ENCODE measurements at places on chromosomes 2 and 18. TPM values are rescaled to one million over a fixed set of nuclear protein-coding genes. Genes with fewer than 3 reads are reported as not detected.
A peak's percentile ranks its signal among the peaks of the same experiment; 100 is the strongest.

The NDUFV2 gene
- 303 TPM for total RNA-seq

The TLX2 gene
- 0.10 TPM for total RNA-seq

The PROM2 gene
- total RNA-seq = 0.89 TPM

DNA sequence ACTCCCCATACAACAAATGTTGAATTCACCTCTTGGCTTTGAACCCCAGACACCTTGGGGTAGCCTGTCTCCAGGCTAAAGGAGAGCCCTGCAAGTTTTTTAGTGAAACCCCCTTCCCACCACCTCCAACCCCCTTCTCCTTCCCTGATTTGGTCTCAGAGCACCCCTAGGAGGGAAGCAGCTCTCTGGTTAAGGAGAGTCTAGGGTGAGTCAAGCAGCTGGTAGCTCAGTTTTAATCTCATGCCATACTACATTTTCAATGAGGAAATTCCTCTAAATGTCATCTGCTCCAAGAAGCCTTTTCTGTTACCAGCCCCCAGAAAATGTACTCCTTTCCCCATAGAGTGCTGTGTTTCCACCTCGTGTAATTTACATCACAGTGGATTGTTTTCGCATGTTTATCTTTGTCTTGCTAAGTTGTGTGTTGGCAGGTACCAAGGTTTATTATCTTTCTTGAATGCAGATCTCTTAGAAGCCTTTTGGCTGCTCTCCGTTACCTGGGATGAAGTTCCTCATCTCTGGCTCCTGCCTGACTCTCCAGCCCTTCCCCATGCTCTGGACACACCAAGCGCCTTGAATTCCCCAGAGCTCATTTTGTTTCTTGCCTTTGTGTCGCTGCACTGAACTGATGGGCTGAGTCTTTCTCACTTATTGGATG, 82.2 kb downstream of the ASAP2 start:
- H3K27me3 ChIP-seq = peaks cover 6% of the 10 kb centered on the region
- H3K36me3 ChIP-seq = no peaks in the 10 kb centered on the region
- no peak for DNase-seq
- no peak overlapping the region for H3K27ac ChIP-seq

DNA sequence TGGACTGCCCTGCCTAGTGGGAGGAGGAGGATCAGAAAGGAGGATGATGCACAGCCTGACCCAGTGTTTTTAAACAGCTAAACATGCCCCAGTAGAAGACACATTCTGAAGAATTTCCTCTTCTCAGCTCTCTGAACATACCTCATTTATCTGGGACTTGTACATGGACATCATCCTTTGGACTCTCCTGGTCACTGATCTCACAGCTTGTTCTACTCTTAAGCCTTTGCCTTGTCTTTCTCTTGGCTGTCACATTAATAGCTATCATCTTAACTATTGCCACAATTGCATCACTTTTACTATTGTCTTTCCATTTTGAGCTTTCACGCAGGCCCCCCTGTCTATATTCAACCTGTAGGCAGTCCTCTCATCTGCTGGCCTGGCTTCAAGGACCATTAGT, 42.0 kb upstream of the PGAP1 start:
- no peak for DNase-seq
- peaks cover 3% of the 10 kb centered on the region for H3K4me1 ChIP-seq
- H3K27me3 ChIP-seq = no peaks in the 10 kb centered on the region
- no peaks in the 10 kb centered on the region for H3K36me3 ChIP-seq
- H3K4me3 ChIP-seq = no peak overlapping the region
- no peak overlapping the region for H3K27ac ChIP-seq

GRCh38 chr2:49931241-49931640, 776.9 kb upstream of the FSHR start:
- H3K36me3 ChIP-seq = no peaks in the 10 kb centered on the region
- no peak for DNase-seq
- no peak overlapping the region for H3K4me3 ChIP-seq
- no peak overlapping the region for H3K27ac ChIP-seq

DNA sequence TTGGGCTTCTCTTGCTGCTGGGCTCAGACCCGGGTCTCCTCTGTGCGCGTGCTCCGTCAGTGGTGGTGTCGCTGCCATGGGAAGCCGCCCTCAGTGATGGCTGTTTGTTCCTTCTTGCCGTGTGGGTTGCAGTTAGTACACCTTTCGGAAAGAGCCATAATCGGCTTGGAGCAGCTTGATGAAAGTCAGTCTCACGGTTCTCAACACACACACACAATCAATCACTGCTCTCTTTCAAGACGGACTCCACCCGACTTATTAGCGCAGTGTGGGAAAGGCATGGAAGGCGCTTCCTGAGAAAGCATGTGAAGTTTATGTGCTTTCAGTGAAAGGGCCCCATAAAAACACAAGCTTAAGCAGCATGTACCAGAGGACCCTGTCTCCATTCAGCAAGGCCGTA, 64.1 kb downstream of the SOX11 start:
- no peaks in the 10 kb centered on the region for H3K4me1 ChIP-seq
- no peaks in the 10 kb centered on the region for H3K36me3 ChIP-seq
- no peak overlapping the region for H3K27ac ChIP-seq

DNA sequence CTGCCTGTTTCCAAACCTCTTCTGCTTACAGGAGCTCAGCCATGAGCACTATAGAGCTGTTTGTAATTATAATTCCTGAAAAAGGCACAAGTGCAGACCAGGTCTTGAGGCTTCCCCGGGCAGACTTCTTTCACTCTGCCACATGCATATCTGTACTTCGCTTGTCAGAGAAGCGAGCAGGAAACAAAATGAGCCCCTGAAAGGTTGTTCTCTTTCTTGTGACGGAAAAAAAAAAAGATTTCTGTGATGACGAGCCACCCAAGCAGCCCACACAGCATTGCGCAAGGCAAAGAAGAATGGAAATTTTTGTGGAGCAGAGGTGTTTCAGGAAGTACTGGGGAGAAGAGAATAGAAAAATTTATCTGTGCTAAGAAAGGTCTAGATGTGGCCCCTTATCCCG, 54.0 kb upstream of the LINC00305 start:
- H3K27ac ChIP-seq = no peak overlapping the region
- peaks cover 8% of the 10 kb centered on the region for H3K4me1 ChIP-seq
- H3K4me3 ChIP-seq = no peak overlapping the region
- DNase-seq = no peak

DNA sequence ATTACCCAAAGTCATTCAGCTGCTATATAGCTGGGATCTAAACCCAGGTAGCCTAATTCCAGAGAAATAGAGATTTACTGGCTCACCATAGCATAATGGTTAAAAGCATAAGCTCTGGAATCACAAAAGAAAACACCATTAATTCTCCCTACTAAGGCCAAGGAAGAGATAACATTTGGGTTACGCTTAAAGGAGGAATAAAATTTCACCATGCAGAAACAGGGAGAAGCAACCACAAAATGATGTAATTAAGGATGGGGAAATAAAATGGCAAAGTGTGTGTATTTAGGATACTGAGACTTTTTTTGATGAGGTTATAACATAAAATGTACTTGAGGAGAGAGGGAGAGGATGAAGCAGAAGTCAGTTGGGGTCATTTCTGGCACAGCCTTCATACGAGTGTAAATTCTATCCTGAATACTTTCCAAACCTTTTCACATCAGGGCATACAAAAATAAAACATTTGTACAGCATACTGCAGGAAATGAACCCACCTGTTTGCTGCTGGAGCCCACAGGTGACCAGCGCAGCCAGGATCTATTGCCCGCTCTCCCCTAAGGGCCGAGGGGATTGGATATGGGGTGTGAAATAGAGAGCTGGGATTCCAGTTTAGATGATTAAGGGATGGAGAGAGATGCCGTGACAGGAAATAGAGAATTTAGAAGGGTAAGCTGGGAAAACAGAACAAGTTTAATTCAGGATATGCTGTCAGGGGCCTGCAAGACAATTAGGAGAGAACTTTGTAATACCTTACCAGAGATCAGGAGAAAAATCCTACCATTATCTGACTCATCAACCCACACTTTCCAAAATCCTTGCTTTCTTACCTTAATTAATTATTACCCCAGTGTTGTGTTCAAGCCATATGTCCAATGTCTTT, 43.8 kb upstream of the SERTAD2 start:
- H3K36me3 ChIP-seq = no peaks in the 10 kb centered on the region
- H3K27me3 ChIP-seq = no peaks in the 10 kb centered on the region
- H3K4me1 ChIP-seq = peaks cover 47% of the 10 kb centered on the region
- H3K4me3 ChIP-seq = no peak overlapping the region

DNA sequence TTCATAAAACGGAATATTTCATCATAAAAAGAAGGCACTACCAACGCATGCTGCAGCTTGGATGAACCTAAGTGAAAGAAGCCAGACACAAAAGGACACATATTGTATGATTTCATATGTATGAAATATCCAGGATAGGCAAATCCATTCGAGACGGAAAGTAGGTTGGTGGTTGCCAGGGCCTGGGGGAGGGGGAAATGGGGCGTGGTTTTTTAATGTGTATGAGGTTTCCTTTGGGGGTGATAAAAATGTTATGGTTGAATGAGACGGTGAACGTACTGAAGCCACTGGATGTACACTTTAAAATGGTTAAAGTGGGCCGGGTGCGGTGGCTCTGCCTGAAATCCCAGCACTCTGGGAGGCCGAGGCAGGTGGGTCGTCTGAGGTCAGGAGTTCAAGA, 20.0 kb upstream of the SPATA3 start:
- peaks cover 24% of the 10 kb centered on the region for H3K4me1 ChIP-seq
- H3K27me3 ChIP-seq = peaks cover 5% of the 10 kb centered on the region
- no peak overlapping the region for H3K27ac ChIP-seq
- H3K4me3 ChIP-seq = no peak overlapping the region
- DNase-seq = no peak

DNA sequence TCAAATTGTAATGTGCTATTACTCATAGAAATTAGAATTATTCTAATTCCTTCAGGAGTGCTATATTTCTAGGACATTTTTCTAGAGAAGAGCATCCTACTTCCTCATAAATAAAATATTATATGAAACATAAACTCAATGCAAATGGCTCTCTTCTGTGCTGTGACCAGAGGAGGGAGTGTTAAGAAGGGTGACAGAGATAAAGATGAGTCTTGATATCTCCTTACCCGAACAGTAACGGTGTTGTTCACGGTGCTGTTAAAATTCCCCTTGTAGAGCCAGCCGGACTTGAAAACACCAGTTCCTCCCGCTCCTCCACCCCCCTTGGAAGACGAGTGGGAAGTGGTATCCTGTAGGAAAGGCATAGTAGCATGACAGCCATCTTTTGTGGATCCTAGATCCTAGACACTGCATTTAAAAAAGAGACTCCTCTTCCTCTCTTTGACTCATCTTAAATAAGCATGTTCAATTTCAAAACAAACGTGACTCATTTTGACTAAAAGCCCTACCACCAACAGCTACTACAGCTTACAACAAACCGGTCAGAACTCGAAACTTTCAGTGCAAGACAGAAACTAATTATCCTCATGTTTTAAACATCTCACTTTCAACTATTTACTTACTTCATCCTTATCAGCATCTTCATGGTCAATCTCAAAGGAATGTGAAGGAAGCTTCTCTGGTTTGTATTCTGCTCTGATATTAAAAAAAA, 156.3 kb downstream of the DOCK10 start:
- DNase-seq = no peak
- H3K4me1 ChIP-seq = peaks cover 71% of the 10 kb centered on the region
- peak overlapping the region; percentile 81 for H3K27ac ChIP-seq
- H3K4me3 ChIP-seq = no peak overlapping the region
- peaks cover 57% of the 10 kb centered on the region for H3K36me3 ChIP-seq

DNA sequence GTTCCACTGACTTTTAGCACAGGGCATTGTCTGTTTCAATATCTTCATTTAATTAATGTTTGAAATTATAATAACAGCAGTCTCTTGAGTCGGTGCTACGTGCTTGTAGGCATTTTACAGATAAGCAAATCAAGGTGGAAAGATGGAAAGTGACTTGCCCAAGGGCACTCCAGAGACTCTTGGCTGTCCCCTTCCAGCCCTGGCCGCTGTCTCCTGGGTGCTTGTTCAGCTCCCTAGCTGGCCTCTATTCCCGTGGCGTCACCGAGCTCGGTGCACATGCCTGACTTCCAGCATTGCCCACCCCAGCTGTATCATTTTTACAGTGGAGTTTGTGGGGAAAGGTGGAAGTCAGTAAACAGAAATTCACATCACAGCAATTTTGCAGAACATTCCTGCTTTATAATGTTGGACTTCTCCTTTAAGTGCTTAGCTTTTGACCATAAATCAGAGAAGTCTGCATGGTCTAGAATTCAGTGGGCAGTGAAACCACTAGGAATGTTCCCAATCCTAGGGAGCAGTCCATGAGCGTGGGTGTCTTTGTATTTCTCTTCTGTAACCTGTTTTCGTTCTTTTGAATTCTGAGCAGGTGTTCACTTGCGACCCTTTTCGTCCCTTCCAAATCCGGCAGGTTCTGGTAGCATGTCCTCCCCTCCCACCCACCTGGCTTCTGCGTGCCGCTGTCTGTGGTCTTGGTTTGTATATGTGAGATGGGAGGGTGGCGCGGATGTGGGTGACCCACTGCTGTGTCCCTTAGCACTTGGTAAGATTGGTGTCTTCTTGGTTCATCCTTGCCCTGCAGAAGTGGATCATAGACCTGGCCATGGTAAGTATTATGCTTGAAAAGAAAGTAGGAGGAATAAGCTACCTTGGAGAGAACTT, 8.4 kb downstream of the SLC66A3 start:
- H3K4me3 ChIP-seq = no peak overlapping the region
- H3K4me1 ChIP-seq = peaks cover 16% of the 10 kb centered on the region
- no peak overlapping the region for H3K27ac ChIP-seq
- DNase-seq = no peak

DNA sequence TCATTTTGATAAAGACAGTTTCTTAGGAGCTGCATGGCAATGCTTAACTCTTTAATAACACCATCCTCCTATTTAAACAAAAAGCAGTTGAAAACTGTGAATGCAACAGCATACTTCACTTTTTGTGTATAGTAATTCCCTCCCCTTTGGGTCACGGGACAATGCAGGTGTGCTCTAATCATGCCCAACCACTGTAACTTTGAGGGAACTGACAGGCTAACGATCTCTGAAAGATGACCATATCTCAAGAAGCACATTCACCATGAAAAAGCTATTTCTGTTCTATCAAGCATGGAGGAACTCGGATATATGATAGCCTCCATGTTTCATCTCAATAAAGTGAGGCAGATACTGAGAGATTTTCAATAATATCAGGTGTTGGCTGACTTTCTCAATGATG, 81.1 kb upstream of the CD226 start:
- no peaks in the 10 kb centered on the region for H3K4me1 ChIP-seq
- H3K27ac ChIP-seq = no peak overlapping the region
- no peaks in the 10 kb centered on the region for H3K27me3 ChIP-seq
- DNase-seq = no peak

DNA sequence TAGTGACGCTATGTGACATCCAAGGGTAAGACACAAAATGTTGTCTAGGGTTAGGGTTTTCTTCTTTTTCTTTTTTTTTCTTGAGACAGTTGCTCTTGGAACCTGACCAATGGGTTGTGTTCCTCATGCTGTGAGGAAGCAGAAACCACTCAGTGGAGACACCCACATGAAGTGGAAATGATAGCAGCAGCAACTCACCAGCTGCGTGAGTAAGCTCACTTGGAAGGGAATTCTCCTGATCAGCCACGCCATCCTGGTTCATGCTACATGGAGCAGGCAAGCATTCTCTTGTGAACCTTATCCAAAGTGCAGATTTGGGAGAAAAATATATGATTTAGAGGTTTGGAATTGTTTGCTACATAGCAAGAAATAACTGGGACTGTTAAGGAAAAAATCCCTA, 863.7 kb downstream of the EPHA4 start:
- DNase-seq = no peak
- H3K4me1 ChIP-seq = no peaks in the 10 kb centered on the region
- H3K36me3 ChIP-seq = no peaks in the 10 kb centered on the region
- peaks cover 16% of the 10 kb centered on the region for H3K27me3 ChIP-seq

GRCh38 chr2:60976875-60977561, 40.5 kb upstream of the PEX13 start:
- peaks cover 53% of the 10 kb centered on the region for H3K4me1 ChIP-seq
- H3K36me3 ChIP-seq = peaks cover 2% of the 10 kb centered on the region
- no peak overlapping the region for H3K4me3 ChIP-seq
- H3K27me3 ChIP-seq = no peaks in the 10 kb centered on the region
